Thoracic aorta (tissue), 2 donors: ENCODE measurements at places on chromosomes 2 and 18.

DNA sequence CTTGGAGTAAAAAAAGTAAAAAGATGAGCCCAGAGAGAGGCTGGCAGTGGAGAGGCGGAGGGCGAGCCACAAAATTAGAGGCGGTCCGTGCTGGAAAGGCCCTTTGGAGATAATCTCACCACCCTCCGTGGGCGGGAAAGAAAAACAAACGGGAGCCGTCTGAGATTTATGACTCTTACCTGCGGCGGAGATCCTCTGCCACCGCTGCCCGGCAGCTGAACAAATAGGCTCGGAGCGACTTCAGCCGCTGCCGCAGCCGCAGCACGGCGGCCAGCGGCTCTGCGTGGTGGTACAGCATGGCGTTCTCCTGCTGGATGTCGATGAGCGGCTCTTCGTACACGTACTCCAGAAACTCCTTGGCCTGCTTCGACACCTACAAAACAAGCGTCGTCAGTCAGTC, 94.6 kb downstream of the PLEKHM3 start:
- no peak for DNase-seq
- H3K36me3 ChIP-seq: no peaks in the 10 kb centered on the region
- H3K27ac ChIP-seq: no peak overlapping the region

DNA sequence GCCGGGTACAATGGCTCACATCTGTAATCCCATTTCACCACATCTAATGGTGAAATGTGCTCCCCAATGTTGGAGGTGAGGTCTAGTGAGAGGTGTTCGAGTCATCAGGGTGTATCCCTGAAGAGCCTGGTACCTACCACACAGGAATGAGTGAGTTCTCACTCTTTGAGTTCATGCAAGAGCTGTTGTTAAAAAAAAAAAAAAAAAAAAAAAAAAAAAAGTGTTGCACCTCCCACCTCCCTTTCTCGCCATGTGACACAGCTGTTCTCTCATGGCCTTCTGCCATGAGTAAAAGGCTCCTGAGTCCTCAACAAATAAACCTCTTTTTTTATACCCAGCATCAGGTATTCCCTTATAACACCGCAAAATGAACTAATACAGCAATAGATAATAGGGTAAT, 106.3 kb downstream of the C2orf74 start:
- DNase-seq: no peak
- H3K27me3 ChIP-seq: no peaks in the 10 kb centered on the region
- no peaks in the 10 kb centered on the region for H3K4me1 ChIP-seq
- H3K27ac ChIP-seq: no peak overlapping the region

DNA sequence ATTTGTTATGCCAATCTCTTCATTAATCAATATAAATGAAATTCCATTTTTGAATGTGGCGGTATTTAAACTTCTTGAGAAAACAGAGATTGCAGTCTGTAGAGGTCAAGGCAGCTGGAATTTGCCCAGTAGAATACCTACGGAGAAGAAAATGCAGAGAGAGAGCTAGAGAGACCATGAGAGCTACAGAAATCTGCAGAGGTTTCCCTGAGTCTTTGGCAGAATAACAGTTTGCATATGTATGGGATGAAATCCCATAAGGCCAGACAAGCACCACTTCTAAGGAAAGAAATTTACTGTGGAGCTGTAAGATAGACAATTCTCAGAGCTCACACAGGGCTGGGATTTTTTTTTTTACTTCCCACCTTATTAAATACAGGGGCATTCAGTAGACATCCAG, 23.6 kb upstream of the TMEFF2 start:
- no peak overlapping the region for H3K4me3 ChIP-seq
- H3K27ac ChIP-seq: no peak overlapping the region
- DNase-seq: no peak
- H3K4me1 ChIP-seq: no peaks in the 10 kb centered on the region

- H3K27me3 ChIP-seq: no peaks in the 10 kb centered on the region
- H3K4me1 ChIP-seq: peaks cover 5% of the 10 kb centered on the region
Measured at GRCh38 chr2:197248001-197248401, 62.6 kb downstream of the ANKRD44 start.

DNA sequence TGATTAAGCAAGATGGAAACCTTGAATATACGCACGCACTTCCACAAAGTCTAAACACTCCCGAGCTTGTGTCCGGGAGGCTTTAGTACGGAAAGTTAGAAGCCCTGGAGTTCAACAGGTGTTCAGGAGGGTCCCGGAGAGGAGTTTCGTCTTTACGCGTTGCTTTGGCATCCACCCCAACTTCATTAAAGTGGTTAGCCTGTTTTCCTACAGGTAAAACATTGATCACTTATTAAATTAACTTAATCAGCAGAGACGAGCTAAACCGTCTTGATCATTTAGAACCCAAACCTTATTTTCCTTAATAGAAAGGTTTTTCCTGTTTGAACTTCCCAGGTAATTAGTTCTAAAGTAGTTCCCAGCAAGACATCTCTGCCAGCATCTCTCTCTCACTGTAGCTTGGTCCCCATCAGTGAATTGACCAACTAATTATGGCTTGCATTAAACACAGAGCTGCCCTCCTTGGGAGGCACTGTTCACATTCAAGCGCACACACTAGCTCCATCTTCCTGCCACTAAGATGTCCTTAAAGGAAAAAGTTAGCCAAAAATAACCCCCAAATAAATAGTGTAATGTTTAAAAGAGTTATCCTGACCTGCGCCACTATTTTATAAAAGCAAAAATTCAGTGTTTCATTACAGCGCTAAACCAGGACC, 1.4 kb downstream of the NPAS2 start:
- H3K4me1 ChIP-seq: peaks cover 8% of the 10 kb centered on the region
- peak overlapping the region; percentile 7 for H3K27ac ChIP-seq
- no peak for DNase-seq

DNA sequence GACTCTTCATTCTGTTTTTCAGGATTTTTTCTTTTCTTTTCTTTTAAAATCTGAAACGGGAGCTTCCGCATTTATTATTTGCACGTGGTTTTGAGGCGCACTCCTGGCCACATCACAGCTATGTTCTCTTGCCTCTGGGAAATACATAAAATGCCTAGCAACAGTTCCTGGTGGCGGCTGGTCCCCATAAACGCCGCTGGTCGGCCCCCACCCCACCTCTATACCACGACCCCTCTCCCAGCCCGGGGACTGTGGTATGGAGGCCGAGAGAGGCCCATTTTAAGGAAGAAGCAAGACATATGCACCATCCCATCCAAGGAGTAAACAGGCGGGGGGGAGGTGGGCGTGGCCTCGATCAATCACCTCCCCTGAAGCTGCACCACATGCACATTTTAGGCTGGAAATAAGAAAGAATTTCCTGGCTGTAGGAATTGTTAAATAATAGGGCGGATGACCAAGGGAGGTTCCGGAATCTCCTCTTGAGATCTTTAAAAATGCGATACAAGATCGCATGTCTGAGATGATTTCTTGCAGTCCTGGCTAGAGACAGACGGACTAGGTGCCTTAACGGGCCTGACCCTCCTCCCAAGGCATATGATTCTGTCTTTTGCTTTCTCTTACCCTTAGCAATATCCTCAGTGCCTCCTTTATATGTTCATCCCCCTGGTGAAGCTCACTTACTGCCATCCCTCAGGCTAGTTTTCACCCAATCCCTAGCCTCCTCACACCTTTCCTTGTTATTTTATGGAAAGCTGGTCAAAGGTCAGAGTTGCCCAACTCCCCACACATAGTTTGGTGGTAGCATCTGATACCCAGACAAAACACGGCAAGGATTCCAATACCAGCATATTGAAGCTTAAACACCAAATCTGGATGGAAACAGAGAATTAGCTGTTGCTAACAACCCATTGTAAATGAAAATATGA, 82.4 kb downstream of the BCL2 start:
- no peaks in the 10 kb centered on the region for H3K36me3 ChIP-seq
- H3K27me3 ChIP-seq: no peaks in the 10 kb centered on the region
- peak overlapping the region; percentile 96 for H3K27ac ChIP-seq
- DNase-seq: no peak
- H3K4me3 ChIP-seq: peak overlapping the region; percentile 55

DNA sequence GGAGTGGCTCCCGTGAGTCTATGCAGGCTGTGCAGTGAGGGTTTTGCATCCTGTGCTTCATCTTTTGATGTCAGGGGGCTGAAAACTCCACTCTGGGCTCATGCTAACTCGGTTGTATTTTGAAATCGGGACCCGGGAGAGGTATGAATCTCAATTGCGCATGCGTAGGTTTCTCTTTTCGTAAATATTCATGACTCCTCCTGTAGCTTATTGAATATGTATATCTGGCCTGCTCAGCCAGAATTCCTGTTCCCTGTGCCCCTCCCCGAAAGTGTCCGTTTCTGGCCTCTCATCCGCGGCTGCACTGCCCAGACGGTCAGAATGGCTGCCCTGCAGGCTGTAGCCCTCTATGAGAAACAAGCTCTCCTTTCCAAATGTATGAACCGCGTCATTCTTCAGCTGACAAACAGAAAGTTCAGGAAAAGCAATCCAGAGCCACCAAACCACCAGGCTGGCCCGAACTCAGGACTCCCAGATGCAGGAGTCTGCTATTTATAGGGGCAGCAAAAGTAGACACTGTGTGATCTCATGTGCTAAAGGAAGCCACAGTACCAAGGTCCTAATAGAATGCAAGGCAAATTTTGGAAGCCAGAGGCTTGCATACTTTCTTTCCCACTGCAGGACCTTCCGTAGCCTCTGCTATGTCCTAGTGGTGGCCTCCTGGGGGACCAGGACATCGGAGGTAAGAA, 41.7 kb downstream of the AKAIN1 start:
- DNase-seq: no peak
- no peak overlapping the region for H3K27ac ChIP-seq
- no peak overlapping the region for H3K4me3 ChIP-seq
- no peaks in the 10 kb centered on the region for H3K27me3 ChIP-seq
- H3K36me3 ChIP-seq: no peaks in the 10 kb centered on the region

DNA sequence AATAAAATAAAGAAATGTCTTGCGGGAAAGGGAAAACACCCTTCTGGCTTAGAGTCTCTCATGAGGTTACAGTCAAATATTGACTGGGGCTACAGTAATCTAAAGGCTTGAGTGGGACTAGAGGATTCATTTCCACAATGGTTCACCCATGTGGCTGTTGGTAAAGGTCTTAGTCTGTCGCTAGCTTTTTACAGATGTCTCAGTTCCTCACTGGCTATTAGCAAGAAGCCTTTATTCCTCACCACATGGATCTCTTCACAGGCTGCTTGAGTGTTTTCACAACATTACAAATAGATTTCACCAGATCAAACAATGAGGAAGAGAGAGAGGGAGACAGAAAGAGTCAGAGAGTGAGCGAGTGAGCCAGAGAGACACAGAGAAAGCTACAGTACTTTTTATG, 8.3 kb upstream of the ZC3H15 start:
- no peak overlapping the region for H3K4me3 ChIP-seq
- H3K27ac ChIP-seq: no peak overlapping the region
- H3K27me3 ChIP-seq: no peaks in the 10 kb centered on the region
- DNase-seq: no peak
- no peaks in the 10 kb centered on the region for H3K4me1 ChIP-seq
- no peaks in the 10 kb centered on the region for H3K36me3 ChIP-seq

GRCh38 chr18:26487437-26487836, 60.9 kb downstream of the KCTD1 start:
- H3K4me1 ChIP-seq: no peaks in the 10 kb centered on the region
- DNase-seq: no peak
- no peaks in the 10 kb centered on the region for H3K36me3 ChIP-seq
- H3K27ac ChIP-seq: no peak overlapping the region
- H3K27me3 ChIP-seq: no peaks in the 10 kb centered on the region

DNA sequence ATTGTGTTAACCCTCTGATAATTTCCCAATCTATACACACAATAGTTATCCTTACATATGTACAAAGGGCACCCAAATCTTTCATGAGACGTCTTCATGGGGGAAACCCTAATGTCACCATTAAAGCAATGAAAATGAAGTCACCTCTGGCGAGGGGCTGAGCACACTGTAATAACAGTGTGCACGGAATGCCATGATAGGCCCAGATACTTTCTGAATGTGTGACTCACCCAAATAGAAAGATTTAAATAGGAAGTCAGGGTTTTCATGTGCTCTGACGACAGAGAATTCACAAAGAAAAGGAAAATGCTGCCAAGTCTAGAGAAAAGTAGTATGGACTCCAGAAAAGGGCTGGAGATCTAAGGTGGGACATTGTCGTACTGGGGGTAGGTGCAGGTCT, 128.3 kb downstream of the SATB2 start:
- no peak overlapping the region for H3K27ac ChIP-seq
- H3K36me3 ChIP-seq: no peaks in the 10 kb centered on the region
- no peak for DNase-seq
- no peaks in the 10 kb centered on the region for H3K27me3 ChIP-seq

- no peaks in the 10 kb centered on the region for H3K36me3 ChIP-seq
- H3K27me3 ChIP-seq: no peaks in the 10 kb centered on the region
- no peak overlapping the region for H3K4me3 ChIP-seq
- H3K4me1 ChIP-seq: no peaks in the 10 kb centered on the region
Measured at GRCh38 chr18:56413862-56414261, 224.5 kb downstream of the TXNL1 start.

GRCh38 chr18:74172697-74173433, 24.5 kb downstream of the TIMM21 start:
- H3K27me3 ChIP-seq: no peaks in the 10 kb centered on the region
- H3K27ac ChIP-seq: no peak overlapping the region
- H3K36me3 ChIP-seq: no peaks in the 10 kb centered on the region
- no peaks in the 10 kb centered on the region for H3K4me1 ChIP-seq
- DNase-seq: no peak
- H3K4me3 ChIP-seq: no peak overlapping the region

DNA sequence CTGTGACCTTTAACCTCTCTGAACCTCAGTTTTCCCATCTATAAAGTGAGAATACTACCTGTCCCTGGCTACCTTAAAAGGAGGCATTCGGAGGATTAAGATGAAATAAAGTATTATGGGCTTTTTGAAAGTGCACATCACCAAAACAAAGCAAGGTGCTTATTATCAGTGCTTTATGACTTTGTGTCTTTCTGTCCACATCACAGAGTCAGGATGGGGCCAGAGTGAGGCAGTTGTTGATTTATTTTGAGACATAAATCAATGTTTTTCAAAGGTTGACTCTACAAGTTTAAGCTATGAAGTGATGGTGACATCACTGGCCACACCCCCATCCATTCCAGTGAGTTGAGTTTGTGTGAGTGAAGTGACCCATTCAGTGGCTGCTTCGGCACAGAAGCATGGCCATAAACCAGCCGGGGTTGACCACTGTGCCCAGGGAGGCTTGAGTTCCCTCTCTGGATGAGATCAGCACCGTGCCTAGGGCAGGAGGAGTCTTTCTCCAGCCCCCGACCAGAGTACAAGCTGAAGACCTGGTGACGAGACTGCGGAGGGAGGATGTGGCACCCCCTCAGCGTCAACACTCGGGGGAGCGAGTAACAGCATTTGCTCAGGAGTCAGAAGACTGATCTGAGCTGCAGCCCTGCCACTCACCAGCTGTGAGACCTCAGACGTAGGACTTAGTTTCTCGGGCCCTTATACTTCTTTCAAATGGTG, 89.0 kb upstream of the PPP1CB start:
- peaks cover 85% of the 10 kb centered on the region for H3K4me1 ChIP-seq
- peak overlapping the region; percentile 50 for H3K4me3 ChIP-seq
- H3K36me3 ChIP-seq: no peaks in the 10 kb centered on the region
- H3K27ac ChIP-seq: peak overlapping the region; percentile 94
- peak; percentile 87 for DNase-seq
- no peaks in the 10 kb centered on the region for H3K27me3 ChIP-seq

GRCh38 chr2:149399934-149400615, 69.7 kb downstream of the LYPD6 start:
- H3K4me3 ChIP-seq: no peak overlapping the region
- H3K27ac ChIP-seq: no peak overlapping the region
- DNase-seq: no peak
- H3K4me1 ChIP-seq: no peaks in the 10 kb centered on the region
- H3K36me3 ChIP-seq: no peaks in the 10 kb centered on the region

- H3K4me3 ChIP-seq: no peak overlapping the region
- no peak overlapping the region for H3K27ac ChIP-seq
- H3K4me1 ChIP-seq: no peaks in the 10 kb centered on the region
- no peaks in the 10 kb centered on the region for H3K27me3 ChIP-seq
- no peak for DNase-seq
- H3K36me3 ChIP-seq: no peaks in the 10 kb centered on the region
Measured at GRCh38 chr18:3924455-3924854, 474.5 kb downstream of the TGIF1 start.
